T-helper 2 cell treated with Interferon-gamma antibody and Interleukin-4, amounts not matched to agents 100 ng/mL and 5 ng/mL, for 36 hours (primary cell): ENCODE measurements at places on chromosomes 12 and 14. TPM values are rescaled to one million over a fixed set of nuclear protein-coding genes. Genes with fewer than 3 reads are reported as not detected.

Gene DEGS2
- 0.14 TPM in 1 of 2 replicates, not detected in the other for total RNA-seq

Gene TAS2R46
- 1.9 and 2.2 TPM in 2 replicates for total RNA-seq

Gene GPR132
- 31.8 and 33.0 TPM in 2 replicates for total RNA-seq

Gene AQP6
- not detected in 2 replicates for total RNA-seq

Gene CLEC6A
- 0.09 TPM in 1 of 2 replicates, not detected in the other for total RNA-seq

Gene SYT10
- total RNA-seq = not detected in 2 replicates

Gene PRKD1
- not detected in 2 replicates for total RNA-seq

Gene DPF3
- 2.5 and 2.7 TPM in 2 replicates for total RNA-seq

Gene KCNK10
- not detected in 2 replicates for total RNA-seq

Gene RPL10L
- total RNA-seq = not detected in 2 replicates

Gene BICDL1
- 42.4 and 44.1 TPM in 2 replicates for total RNA-seq

Gene TMTC1
- 0.30 and 0.39 TPM in 2 replicates for total RNA-seq

Gene PTHLH
- total RNA-seq = not detected in 2 replicates

Gene CELA1
- total RNA-seq = 0.16 TPM in 1 of 2 replicates, not detected in the other

Gene LRRC10
- total RNA-seq = not detected in 2 replicates

Gene PLA2G1B
- total RNA-seq = not detected in 2 replicates

Gene CCDC196
- not detected in 2 replicates for total RNA-seq

Gene SLCO1C1
- not detected in 2 replicates for total RNA-seq

Gene MAPKAPK5
- total RNA-seq = 47.9 and 48.0 TPM in 2 replicates

Gene CISTR
- not detected in 2 replicates for total RNA-seq

Gene MDM1
- 19.1 and 19.2 TPM in 2 replicates for total RNA-seq

Gene VRTN
- not detected in 2 replicates for total RNA-seq

Gene IAPP
- not detected in 2 replicates for total RNA-seq

Gene LARP4
- 64.9 and 74.9 TPM in 2 replicates for total RNA-seq

Gene SOX5
- total RNA-seq = not detected in 2 replicates

Gene SDS
- total RNA-seq = not detected in 2 replicates

Gene SSPN
- not detected in 2 replicates for total RNA-seq

Gene SNAPC1
- 5.8 and 6.1 TPM in 2 replicates for total RNA-seq

Gene TTC7B
- 5.0 and 7.2 TPM in 2 replicates for total RNA-seq

Gene SMAGP
- total RNA-seq = 1.5 and 2.0 TPM in 2 replicates

Gene POTEG
- not detected in 2 replicates for total RNA-seq
